ENCODE measurements at places on chromosomes 2 and 18.
A peak's percentile ranks its signal among the peaks of the same experiment; 100 is the strongest.

DNA sequence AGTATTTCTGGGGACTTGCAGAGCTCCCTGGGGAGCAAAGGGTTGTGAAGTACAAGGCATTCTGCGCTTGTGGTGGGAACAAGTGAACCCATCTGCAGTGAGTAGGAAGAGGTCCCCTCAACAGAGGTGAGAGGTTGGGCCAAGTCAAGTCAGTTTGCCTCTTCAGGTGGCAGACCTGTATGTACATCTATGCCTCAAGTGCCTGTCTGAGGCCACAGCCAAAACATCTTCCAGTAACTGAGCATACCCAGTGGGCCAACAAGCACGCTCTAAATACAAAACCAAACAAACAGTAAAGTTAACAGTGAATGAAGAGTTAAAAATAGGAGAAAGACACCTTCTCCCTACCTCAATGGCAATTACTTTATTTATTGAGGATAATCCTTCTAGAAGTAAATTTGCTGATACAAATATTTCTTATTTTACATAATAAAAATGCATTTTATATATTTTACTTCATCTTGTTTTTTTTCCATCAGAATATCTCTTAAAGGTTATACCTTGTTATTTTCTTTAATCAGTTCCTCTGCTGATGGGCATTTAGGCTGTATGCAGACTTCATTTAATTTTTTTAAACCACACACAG is 2.5 kb downstream of the GYPC start:
- DNase-seq = no peak

DNA sequence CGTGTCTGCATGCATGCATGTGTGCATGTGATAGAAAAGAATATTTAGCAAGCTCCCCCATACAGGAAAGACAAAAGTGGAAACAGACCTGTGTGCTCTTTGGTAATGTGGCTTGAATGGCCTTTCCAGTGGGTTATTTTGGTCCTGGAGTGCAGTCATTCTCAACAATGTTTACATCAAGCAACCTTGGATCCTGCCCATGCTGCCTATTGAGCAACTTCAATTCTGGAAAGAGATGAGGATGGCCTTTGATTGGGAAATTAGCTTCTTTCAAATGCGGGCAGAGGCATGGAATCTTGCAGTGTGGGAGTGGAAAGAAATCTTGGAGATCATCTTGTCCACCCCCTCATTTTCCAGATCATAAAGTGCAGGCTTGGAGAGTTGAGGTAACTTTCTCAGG is 87.2 kb upstream of the SMAD2 start:
- no peak for DNase-seq

GRCh38 chr18:77993188-77993981 is 743.7 kb downstream of the GALR1 start:
- DNase-seq = no peak

- no peak for DNase-seq
These were observed 15.1 kb upstream of the DARS1 start for GRCh38 chr2:136000502-136000901.

GRCh38 chr2:241584436-241584835 is 25.9 kb downstream of the BOK start:
- no peak for DNase-seq

GRCh38 chr2:109382226-109382895 is 231.4 kb downstream of the SEPTIN10 start:
- DNase-seq = no peak

GRCh38 chr2:98063291-98063854 is 23.6 kb upstream of the VWA3B start:
- DNase-seq = no peak

- DNase-seq = no peak
These were observed 34.1 kb downstream of the RIT2 start for GRCh38 chr18:43081396-43081795.

DNA sequence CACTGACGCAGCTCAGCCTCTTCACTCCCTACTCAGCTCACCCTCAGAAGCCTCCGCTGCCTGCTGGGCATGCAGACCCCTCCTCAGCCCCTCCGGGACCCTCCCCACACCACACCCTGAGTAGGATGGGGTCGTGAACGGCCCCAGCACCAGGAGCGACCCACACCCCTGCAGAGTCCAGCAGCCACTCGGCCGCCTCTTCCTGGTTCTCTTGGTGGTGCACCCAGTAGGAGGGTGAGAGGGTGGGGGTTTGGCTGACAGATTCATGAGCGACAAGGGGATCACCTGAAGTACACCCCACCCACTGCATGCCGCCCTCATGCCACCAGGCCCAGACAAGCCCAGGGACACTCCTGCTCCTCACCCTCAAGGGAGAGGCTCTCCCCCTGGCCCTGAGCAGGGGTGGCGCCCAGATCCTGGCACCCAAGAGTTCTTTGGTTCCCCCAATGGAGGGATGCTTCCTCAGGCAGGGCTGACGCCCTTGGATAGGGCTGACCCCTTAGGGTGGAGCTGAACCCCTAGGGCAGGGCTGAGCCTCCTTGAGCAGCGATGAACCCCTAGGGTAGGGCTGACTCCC is 76.6 kb upstream of the GPC1 start:
- no peak for DNase-seq

DNA sequence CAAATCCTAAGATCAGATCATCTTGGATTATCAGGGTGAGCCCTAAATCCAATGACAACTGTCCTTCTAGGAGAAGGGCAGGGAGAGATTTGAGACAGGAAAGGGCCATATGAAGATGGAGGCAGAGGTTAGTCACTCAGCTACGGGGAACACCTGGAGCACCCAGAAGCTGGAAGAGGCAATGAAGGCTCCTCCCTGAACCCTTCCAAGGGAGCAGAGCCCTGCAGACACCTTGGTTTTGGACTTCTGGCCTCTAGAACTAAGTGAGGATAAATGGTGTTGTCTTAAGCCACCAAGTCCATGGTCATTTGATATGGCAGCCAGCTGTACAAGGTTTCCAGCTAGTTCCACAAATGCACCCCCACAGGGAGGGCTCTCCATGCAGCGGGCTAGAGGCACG is 6.9 kb upstream of the PTPN2 start:
- DNase-seq = no peak

- no peak for DNase-seq
These were observed 1693.4 kb upstream of the SLC39A10 start for GRCh38 chr2:193963472-193964119.

- DNase-seq = no peak
These were observed 31.4 kb downstream of the KCNJ13 start for GRCh38 chr2:232744963-232745362.

DNA sequence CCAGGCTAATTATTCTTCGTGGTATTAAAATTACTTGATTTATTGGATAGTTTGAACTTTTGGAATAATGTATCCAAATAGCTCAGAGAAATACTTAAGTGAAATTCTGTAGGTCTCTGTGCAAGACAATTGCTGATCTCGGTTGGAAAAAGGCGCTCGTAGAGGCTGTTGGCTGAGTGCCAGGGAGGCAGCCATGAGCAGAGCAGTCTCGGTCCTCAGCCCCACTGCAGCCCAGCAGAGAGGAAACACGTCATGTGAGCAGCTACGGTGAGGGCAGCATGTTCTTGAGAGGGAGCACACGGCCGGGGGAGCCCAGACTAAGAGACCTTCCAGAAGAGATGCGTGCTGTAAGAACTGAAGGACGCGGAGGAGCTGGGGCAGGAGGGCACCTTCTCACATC is 42.5 kb downstream of the DCDC2C start:
- no peak for DNase-seq

- DNase-seq = no peak
These were observed 23.0 kb upstream of the ACKR3 start for GRCh38 chr2:236546561-236547002.

- no peak for DNase-seq
These were observed 27.1 kb upstream of the LBH start for GRCh38 chr2:30204281-30204680.

- DNase-seq = no peak
These were observed 31.9 kb downstream of the PRKRA start for GRCh38 chr2:178419123-178419522.

- DNase-seq = no peak
These were observed 69.6 kb upstream of the WDSUB1 start for GRCh38 chr2:159356053-159356554.

- DNase-seq = no peak
These were observed 98.6 kb downstream of the KCNS3 start for GRCh38 chr2:17976871-17977746.

- no peak for DNase-seq
These were observed 135.8 kb upstream of the OSR1 start for GRCh38 chr2:19494241-19494640.

- peak; percentile 68 for DNase-seq
These were observed 208.0 kb upstream of the FBXO11 start for GRCh38 chr2:48114256-48114655.

DNA sequence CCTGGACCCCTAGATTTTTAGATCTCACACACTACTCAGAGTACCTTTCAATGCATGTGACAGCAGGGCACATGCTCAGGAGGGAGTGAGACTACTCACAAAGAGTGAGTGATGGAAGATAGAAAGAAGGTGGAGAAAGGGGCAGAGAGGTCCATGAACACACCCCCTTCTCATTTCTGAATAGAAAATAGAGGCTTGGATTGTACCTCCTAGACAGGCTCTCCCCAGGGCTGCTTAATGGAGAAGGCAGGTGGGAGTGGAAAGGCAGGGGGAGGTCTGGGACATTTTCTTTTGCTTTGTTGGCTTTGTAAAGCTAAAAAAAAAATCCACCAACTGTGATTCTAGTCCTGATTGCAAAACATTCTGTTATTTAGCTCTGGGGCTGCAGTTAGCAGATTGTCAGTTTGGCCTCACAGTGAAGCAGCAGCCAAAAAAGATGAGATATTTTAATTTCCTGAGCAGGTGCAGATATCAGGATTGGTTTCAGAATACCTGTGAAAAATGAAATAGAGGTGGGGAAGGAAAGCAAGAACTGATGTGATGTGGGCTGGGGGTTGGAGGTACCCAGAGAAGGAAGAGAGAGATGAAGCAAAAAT is 119.3 kb upstream of the GYPC start:
- DNase-seq = no peak

DNA sequence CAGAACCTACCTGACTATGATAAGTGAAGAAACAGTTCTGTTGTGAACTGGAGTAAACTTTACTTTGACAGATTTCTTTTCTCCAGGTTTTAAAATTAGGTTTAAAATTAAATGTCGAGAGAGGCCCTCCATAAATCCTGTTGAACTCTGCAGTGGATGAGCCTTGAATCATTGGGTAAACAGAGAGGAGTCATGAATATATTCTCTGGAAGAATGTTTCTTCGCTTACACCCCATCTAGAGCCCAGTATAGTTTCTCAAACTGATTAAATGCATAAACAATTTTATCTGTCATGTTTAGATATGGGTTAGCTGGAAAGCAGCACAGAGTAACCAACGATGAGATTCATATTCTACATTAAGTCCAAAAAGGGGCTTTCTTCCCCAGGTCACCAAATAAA is 84.0 kb downstream of the ZAP70 start:
- DNase-seq = no peak

DNA sequence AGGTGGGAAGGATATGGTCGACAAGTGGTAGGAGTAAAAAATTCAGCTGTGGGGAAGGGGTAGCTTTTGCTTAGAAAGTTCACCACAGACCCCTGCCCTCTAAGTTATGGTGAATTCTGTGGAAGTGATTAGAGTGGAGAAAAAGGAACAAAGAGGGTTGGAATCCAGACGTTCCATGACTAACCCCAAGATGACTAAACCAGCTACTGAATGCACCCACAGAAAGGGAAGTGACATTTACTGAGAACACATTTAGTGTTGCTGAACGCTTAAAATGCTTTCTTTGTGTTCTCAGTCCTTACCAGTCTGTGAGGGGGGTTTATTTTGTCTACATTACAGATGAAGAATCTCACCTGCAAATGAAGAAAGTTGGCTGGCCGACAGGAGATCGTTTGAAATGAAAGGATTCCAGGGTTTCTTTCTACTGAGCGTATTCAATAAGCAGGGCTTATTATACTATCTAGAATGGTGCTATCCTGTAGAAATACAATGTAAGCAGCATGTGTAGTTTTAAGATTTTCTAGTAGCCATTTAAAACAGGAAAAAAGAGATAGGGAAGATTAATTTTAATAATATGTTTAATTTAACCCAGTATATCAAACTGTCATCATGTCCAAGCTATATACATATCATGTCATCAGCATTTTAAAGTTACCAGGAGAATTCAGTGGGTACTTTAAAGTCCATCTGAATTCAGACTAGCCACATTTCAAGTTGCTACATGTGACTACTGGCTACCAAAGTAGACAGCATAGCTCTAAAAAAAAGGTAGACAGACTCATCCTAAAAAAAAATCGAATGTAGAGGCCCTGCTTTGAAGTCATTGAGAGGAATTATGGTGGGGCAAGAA is 60.1 kb downstream of the LIMS1 start:
- DNase-seq = no peak

DNA sequence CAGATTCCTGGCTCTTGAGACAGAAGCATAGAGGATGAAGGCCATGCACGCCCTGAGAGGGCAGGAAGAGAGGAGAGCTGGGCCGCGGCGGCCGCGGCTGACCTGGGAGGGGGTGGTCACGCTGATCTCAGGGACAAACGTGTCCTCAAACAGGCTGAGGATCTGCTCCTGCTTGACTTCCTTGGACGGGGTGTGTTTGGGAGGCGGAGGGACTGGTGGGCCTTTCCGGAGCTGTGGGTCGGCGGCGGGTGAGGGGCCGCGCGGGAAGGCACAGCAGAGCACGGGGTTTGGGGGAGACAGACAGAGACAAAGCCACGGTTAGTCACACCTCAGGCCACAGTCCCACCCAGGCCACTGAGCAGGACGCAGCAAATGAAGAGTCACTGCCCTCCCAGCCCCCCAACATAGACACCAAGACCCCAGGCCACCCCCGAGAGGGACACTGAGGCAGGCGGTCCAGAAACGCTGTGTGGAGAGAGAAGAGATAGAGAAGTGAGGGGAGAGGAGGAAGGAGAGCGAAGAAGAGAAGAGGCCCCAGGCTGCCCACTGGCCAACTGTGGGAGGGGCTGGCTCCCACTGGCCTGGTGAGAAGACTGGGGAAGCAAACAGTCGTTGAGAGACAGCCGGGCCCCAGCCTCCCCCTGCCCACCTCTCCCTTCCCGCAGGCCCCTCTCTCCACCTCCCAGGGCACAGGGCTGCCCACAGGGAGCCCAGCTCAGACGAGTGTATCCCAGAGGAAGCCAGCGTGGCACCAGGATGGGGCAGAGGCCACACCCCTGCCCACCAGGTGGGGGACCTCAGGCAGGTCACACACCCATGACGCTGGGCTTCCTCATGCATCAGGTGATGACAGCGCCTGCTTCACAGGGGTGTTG is 49.3 kb downstream of the BIN1 start:
- no peak for DNase-seq

DNA sequence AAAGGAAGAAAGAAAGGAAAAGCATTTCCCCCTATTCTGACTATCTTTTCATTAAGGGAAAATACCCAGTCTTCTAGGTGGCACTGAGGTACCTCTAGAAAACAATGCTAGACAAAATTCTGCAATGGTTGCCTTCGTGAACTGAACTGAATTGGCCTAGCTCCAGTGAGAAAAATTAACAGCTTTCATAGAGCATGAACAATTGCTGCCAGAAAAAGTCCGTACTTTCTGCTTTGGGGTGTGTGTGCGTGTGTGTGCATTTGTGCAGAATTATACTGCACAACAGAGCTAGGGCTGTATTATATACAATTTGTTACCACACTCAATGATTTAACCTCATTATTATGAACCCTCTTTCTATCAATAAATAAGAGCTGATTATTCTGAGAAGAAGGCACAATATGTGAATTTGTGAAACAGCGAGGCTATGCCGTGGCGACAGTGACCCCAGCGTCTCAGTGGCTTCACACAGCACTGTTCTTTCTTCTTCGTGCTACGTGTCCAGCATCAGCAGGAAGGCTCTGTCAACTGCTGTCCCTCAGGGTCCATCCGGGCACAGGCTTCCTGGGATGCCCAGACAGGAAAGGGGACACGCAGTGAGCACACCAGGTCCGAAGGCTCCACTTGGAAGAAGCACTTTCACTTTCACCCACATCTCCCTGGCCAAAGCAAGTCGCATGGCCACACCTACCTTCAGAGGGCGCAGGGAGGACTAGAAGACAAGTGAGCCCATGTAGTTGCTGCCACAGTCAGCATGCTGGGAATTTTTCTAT is 47.5 kb downstream of the PTGR3 start:
- DNase-seq = no peak
